ENCODE measurements at places on chromosomes 7 and 10.

DNA sequence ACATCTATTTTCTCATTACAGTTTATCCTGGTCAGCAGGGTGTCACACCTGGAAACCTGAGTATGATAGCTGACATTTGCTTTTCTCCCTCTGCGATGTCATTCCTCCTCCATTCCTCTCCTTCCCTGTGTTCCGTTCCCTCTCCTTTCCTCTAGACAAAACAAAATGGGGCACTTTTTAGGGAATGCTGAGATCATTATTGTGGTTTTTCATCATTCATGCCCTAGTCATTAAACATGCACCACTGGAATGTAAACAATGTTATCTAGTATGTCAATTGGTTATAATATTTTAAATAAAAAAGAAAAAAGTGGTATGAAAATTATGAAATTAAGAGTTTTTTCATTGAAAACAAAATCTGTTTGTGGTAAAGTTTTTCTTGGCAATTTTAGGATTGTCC is 132.6 kb downstream of the MAPK8 start:
- DNase-seq: no peak

GRCh38 chr10:98429320-98430072 is 14.5 kb upstream of the PYROXD2 start:
- no peak for DNase-seq

DNA sequence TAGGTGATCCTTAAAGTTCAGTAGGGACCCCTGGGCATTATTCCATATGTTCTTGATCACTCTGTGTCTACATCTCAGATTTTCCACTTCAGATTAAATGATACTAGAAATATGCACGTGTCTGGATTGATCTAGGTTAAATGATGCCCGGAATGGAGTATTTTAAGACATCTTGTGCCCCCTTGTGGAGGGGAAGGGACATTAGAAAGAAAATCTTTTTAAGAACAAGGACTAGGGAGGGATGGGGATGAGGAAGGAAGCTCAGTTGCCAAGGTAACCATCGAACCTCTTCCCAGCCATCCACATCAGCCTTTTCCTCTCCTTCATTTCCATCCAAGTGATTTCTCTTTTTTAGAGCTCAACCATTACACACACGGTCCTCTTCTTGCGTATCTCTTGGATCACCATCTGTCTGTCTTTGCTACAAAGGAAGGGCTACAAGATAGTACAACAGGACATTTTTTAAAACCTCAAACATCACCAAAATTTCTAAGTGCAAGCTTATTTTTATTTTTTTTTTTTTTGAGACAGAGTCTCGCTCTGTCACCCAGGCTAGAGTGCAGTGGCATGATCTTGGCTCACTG is 40.5 kb downstream of the PRSS2 start:
- DNase-seq: no peak

- DNase-seq: no peak
These were observed 136.6 kb downstream of the ARID5B start for GRCh38 chr10:62037890-62038608.

DNA sequence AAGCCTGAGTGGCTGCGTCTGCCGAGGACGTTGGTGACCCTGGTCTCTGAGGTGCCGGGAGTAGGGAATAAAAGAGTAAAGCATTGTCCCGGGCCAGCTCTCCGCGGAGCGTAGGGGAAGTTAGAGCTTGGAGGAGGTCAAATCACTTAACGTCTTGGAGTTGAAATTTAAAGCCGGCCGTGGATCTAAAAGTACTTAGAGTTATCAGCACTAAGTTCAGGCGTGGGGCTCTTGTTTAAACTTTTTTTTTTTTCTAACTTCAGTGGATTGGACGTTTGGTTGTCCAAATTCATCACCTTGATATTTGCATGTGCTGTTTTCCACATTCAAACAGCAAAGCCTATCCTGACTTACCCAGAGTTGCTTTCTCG is 700 bp downstream of the NIPSNAP2 start:
- DNase-seq: no peak

DNA sequence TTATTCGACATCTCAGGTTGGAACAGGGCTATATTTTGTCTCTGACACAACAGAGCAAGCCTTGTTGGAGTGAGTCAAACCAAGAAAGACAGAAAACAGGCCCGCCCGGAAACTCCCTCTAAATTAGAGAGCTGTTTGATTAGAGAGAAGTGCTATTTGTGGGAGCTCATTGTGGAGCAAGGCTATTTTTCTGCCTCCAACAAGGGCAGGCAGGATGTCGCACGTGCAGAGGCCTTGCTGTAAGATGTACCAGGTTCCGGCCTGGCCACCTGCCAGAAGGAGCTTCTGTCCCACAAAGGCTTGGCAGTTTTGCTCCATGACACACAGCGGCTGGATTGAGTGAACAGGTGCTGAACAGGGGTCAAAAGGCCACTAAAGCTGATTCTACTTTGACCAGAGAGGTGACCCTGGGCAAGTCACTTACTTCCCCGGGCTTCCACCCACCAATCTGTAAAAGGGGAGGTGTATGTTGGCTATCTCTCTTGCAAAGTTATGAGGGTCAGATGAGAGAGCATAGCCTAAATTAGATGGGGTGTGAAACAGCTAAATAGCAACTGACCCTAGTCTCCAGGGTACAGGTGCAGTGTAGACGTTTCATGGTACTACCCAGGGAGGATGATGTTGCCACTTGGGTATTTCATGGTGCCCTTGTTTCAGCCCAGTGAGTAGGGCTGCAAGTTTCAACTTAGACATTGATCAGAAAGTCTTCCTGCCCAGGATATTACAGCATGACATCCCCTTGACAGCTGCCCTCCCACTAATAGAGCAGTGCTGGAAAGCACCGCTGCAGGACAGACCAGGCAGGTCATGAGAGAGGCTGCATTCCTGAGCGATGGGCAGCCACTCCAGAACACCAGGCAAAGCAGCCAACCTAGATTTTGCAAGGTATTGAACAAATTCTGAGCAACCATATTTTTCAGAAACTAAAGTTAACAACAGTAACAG is 62.0 kb downstream of the VSTM4 start:
- DNase-seq: no peak

DNA sequence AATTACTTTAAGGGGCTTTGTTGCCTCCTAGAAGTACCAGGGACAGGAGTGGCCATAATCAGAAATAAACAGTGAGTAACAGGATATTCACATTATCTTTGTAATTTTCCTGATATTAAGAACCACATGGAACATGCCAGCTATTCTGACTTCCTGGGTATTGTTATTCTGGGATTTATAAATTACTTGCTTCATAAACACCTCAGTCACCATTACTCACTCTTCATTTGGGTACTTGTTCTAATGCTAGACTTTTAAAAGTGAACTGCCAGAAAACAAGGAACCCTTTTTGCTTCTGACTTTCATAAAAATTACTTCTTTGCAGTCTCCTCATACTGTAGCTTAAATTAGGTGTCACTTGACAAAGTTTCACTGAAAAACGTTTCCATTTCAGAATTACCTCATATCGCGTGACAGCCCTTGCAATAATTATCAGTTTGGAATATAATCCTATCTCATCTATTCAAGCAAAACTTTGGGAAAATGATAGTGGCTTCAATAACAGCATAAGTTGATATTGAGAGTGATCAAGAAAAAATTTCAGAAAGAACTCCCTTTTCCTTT is 29.8 kb downstream of the CABCOCO1 start:
- DNase-seq: no peak

GRCh38 chr10:124600051-124600880 is 138.6 kb downstream of the LHPP start:
- no peak for DNase-seq

DNA sequence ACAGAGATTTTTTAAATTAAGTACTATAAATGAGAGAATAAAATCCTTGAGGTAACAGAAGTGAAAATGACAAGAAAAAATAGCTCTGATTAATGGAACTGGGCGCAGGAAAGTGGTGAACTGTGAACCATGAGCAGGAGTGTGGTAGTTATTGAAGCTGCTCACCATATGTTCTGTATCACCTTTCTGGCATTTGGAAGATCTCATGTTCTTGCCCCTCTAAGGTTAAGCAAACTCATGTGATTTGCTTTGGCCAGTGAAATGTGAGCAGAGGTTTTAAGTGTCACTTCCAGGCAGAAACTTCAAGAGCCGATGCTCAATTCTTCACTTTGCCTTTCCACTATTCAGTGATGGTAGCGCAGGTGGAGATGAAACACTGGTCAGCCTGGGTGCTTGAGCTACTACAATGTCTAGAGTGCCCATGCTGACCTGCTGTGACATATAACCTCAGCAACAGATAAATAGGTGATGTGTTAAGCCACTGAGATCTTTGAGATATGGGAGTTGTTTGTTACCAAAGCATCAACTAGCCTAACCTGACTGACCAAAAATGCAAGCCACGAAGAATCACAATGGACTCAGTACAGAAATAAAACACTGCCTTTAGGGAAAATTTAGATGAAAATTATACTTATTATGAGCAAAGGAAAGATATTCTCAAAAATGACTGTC is 18.4 kb downstream of the MTPAP start:
- no peak for DNase-seq

DNA sequence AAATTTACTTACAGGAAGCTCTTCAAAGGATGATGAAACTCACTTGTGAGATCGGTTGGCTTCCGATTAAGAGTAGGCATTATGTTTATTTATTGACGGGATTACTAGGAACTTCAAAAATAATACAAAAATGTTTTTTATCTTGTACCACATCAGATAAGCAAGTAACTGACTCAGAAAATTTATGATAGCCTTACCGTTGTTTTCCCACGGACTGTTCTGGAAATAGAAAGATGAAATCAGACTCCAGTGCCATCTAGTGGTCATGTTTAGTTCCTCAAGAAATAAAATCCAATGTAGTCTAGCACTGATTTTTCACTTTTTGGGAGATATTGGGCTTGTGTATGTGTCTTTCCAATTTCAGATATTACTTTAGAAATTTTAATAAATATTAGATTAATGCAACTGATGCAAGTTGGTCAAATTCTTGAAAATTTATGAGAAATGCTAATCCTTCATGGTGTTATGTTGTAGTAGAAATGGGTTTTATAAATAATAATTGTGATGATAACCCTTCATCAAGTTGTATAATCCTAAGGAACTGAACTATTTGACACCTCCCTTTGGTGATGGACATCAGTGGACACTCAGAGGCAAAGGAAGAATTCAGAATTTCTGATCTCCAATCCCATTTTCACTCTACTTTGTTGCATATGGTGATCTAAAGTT is 168.8 kb downstream of the TMEM26 start:
- no peak for DNase-seq

Data from activated T-helper 1 cell treated with anti-CD3 and anti-CD28 coated beads, Interleukin-12 subunit alpha, Interleukin-12 subunit beta, Interleukin-2, Interleukin-4 antibody, amounts not matched to agents 30 ng/mL and 10 ng/mL and 1 ng/mL, durations not matched to agents 14 hours and 24 hours and 36 hours (primary cell).